ENCODE measurements at places on chromosomes 6 and 20.

DNA sequence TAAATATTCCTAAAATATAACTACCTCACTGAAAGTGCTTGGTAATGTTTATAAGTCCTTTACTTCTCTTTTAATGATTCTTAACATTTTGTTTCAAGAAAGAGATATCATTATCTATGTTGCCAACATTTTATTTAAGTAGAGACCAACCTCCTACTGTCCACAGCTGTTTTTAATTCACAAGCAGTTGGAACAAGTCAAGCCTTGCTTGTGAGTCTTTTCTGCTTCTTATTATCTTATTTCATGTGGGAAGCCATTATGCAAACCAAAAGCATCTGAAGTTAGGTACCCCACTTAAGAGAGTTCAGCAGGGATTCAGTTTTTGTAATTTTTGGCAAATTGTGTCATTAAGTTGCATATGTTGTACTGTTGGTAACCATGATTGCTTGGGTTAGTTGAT, 1714.5 kb downstream of the GRIK2 start:
- no peak for DNase-seq

- DNase-seq: no peak
Observed at GRCh38 chr20:47051936-47052526, 157.4 kb downstream of the EYA2 start.

DNA sequence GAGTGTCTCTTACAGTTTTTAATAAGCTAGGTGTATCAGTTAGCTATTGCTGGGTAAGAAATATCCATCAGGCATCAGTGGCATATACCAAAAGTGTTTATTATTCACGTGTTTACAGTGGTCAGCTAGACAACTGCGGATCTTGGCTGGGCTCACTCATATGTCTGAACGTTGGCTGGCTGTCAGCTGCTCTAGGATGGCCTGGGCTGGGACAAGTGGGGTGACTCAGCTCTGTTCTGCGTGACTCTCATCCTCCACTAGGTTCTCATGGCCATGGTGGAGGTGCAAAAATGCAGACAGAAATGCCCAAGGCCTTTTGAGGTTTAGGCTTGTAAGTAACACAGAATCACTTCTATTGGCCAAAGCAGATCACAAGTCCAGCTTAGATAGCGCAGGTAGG, 22.0 kb downstream of the ZNF341 start:
- DNase-seq: no peak

GRCh38 chr6:108874470-108875160, 26.4 kb downstream of the ARMC2 start:
- no peak for DNase-seq

- no peak for DNase-seq
Observed at GRCh38 chr6:163147994-163148393, 266.5 kb upstream of the QKI start.

DNA sequence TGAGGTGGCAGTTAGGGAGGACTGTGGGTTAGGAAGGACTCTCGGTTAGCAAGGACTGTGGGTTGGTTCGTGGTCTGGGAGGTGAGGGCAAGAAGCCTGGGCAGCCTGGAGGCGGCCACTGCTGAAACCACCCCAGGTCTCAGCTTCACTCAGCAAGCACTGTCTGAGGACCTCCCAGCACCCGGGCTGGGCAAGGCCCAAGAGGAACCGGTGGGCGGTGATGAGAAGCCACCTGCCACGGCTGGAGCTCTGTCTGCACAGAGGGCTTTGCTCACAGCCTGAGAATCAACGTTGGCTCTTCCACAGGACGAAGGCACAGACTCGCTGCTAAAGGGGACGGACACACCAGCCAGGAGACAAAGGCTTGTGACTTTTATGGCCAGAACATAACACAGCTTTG, 69.3 kb downstream of the DACT2 start:
- DNase-seq: no peak

- DNase-seq: no peak
Observed at GRCh38 chr20:50343490-50344179, 153.0 kb downstream of the CEBPB start.

DNA sequence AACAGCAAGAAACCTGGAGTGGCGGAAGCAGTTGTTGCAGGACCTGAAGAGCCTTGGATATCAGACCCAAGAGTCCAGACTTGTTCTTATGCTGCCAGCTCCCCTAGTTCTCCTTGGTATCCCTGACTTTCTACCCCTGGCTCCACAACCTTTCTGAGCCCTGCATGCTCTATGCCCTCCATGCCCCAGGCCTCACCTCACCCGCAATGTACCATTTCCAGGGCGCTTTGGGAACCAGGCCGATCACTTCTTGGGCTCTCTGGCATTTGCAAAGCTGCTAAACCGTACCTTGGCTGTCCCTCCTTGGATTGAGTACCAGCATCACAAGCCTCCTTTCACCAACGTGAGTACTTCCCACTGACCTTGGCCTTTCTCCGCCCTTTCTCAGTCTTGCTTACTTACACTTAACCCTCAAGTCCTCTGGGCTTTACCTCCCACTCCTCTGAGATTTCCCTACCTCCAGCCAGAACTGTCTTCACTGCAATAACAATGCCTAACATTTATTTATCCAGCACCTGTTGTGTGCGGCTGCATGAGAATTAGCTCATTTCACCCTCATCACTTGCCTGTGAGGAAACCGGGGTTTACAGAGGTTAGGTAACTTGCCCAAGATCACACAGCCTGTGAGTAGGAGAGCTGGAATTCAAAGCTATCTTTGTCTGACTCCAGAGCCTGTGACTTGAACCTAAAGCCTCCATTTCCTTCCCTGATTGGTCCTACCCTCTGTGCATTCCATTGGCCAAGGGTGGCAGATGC, 2.3 kb downstream of the POFUT1 start:
- DNase-seq: no peak

DNA sequence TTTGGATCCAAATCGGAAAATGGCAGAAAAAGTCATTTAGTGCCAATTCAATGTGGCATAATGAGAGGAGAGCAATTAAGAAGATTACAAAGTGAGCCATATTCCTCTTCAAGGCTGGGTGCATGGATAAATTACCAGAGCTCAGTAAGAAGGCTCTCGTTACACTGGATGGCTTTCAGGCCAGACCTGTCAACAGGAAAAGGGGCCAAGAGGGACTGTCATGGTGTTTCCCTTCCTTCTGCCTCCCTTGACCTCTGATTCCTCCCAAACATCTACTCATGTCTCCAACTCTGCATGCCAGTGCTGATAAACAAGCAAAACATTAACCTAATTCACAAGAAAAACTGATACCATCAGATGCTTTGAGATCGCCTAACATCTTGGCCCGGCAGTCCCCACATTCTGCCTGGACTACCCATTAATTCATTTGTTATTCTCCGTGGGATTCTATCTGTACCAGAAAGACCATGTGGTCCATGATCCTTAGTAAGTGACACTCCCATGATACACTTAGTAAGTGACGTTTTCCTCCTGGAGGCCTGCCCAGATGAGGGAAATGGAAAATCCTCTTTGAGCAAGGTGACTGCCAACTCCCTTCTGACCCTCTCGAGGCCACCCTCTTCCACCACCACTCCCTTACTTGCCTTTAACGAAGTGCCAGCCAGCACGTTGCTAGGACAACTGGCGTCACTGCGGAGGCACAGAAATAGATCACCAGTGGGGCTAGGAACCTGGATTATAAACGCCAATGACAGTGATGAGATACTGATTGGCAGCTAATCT, 239.2 kb downstream of the GMPR start:
- DNase-seq: no peak
